ENCODE measurements at places on chromosomes 6 and 20. TPM values are rescaled to one million over a fixed set of nuclear protein-coding genes. Genes with fewer than 3 reads are reported as not detected.

The SEL1L2 gene
- total RNA-seq, result 1.4 TPM

The TREM2 gene
- 1.1 TPM for total RNA-seq

The SDC4 gene
- total RNA-seq, result 100 TPM

The EDN3 gene
- total RNA-seq, result not detected

The C20orf202 gene
- 0.13 TPM for total RNA-seq

The NUDT3 gene
- 38.2 TPM for total RNA-seq

The C20orf141 gene
- total RNA-seq, result not detected

The PCK1 gene
- total RNA-seq, result 0.48 TPM

The EDN1 gene
- total RNA-seq, result 5.9 TPM

The CLPSL2 gene
- total RNA-seq, result not detected

The COL10A1 gene
- total RNA-seq, result 3.3 TPM

The NCOA7 gene
- total RNA-seq, result 10.3 TPM

The RMND1 gene
- total RNA-seq, result 11.5 TPM

The TMEM151B gene
- total RNA-seq, result 0.08 TPM

All from cardiac septum (tissue), 1 donor.